ENCODE measurements at places on chromosomes 5 and 9. TPM values are rescaled to one million over a fixed set of nuclear protein-coding genes. Genes with fewer than 3 reads are reported as not detected.

GRCh38 chr5:100691548-100691947, 156.4 kb downstream of the FAM174A start:
- DNase-seq: no peak

The GABRA6 gene
- not detected for total RNA-seq

The NAIP gene
- 3.2 TPM for total RNA-seq

DNA sequence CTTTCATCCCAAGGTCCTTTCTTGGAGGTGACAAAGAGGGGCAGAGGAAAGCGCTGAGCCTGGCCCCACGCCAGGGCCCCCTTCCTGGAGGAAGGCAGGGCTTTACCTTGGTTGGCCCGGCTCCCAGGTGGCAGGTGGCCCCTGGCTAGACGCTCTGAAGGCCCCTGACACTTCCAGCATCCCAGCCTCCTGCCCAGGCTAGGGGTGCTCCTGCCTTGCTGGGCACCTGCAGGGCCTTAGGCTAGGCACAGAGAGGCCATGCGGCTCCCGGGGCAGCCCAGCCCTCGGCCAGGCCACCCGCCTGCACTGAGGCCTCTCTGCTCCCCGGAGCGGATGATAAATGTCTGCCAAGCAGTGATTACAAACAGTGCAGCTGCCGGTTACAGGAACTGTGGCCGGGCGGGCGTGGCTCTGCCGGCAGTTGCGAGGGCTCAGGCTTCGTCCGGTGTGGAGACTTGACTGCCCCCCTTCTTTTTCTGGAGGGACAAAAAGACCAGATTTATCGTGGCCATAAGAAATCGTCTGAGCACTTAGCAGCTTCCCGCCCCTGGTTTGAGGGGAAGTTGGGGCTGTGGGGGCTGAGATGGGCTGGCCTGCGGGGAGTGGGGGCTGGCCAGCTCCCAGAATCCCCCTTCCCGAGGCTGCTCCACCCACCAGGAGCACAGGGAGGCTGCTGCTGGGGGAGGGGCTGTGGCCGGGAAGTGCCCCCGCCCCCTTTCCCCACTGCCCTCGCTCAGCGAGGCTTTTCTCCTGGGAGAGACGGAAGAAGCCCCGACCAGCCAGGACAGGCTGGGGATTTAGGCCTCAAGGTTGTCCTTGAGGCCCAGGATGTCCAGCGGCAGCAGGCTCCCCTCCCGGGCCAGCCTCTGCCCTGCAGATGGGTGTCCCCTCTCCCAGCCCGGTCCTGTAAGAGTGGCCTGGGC, 31.6 kb upstream of the UBAC1 start:
- DNase-seq: peak; percentile 84

DNA sequence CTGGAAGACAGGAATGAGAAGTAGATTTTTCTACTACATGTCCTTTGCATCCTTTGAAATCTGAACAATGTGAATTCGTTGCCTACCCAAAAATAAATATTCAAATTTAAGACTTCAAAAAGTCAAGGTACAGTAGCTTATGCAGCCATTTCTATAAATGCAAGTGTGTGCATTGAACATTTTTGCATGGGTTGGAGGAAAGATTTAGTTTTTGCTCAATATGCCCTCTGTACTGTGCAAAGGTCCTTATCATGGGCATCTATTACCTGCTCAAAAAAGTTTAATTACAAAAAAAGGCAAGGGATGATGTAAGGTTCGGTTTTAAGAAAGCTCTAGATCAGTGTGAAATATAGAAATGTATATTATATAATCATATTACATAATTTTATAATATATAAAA, 22.6 kb downstream of the AKNA start:
- DNase-seq: no peak

DNA sequence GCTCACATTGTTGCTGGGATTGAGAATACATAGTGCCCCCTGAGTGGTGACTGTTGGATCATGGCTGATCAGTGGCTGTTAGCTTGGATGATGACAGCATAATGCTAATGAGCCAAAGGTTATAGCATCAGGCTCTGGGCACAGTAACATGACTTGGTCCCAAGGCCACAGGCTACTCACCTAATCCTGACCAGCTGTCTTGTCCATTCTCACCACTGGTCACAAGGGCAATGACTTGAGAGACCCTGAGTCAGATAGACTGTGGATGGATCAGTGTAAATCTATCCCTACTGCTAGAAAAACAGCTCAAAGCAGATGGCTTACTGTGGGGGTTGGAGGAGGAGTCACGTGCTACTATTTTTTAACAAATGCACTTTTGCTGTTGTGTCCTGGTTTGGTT, 74.7 kb downstream of the AOPEP start:
- peak; percentile 20 for DNase-seq

DNA sequence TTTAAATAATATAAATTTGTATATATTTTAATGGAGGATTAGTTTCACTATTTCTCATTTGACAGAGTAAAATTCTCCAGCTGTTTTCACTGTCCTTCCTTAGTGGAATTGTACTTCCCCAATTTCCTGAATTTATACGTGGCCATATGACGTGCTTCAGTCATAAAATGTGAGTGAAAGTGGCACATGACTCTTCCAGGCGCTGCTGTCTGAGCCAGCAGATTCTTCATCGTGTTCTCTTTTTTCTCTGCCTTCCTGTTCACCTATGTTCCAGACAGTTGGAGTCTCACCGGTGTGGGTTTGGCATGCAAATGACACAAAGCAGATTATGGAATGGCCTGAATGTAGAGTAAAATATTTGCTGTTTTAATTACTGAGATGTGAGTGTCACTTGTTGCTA, 684.1 kb downstream of the SEMA5A start:
- DNase-seq: peak; percentile 15

DNA sequence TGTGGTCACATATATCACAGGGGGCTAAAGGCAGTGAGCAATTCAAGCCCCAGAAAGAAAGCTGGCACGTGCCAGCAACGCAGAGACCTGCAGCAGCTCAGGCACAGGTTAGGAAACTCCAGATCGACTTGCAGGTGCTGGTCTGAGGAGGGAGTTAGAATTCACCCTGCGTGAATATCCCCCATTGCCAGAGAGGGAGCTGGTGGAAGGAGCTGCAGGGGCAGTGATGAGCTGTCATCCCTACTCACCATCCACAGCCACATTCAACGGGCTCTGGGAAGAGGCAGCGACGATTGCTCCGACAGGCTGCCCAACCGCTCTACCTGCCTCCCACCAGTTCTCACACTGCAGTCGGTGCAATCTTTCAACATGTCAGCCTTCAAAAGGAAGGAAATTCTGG, 40.8 kb upstream of the CLK4 start:
- DNase-seq: no peak

GRCh38 chr5:25334350-25334749, 689.6 kb upstream of the CDH10 start:
- no peak for DNase-seq

GRCh38 chr5:107670087-107670931, 428 bp downstream of the EFNA5 start:
- peak; percentile 57 for DNase-seq
